ENCODE measurements at places on chromosomes 7 and 10.

GRCh38 chr10:31704195-31704594, 224.4 kb downstream of the ARHGAP12 start:
- DNase-seq = no peak

GRCh38 chr7:135430626-135431025, 79.3 kb downstream of the CNOT4 start:
- DNase-seq = no peak

DNA sequence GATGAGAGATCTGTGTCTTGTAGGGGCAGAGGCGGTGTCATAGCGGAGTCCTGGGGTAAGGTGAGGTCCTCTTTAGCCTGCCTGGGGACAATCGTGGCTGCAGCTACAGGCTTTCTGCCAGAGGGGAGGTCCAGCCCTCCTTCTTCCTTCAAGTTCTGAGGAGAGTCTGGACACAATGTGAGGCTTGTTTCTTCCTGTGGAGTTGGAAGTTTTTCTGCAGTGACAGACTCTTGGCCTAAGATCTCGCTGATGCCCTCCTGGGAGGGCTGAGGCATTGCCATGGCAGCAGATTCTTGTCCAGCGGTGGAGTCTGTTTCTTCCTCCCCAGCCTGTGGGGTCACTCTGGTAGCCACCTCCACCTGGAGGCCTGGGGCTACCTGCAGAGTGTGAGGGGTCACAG, 4.4 kb downstream of the NACAD start:
- no peak for DNase-seq

DNA sequence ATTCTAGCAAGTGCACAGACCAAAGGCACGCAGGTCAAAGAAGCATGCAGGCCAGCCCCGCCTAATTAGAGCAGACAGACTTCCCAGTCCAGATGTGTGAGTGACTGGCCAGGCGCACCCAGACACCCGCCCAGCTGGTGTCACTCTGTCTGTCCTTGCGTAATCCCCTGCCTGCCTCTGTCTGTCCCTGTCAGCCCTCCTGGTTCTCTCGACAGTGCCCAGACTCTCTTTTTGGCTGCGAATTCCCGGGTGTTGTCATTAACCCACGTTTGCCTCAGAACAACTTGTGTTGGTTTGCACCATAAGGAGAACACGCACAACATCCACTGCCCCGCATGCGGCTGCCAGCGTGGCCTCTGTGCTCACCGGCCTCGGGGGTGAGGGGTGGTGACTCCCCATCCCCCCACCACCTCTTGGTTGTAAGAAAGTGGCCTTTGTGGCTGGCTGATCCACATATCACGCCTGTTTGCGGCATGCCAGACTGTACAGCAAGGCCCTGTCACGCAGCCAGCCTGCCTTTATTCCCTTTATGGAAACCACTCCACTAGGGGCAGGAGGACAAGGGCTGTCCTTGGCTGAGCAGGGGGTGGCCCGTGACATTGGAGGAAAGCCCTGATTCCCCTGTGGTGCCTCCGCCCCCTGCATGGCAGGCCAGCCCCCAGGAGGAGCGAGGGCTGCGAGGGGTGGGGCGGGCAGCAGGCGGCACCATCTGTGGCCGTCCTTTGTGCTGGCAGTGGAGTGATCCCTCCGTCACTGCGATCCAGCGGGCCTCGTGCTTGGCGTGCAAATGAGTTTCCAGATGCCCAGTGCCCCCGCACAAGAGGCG, 72.8 kb upstream of the PPIF start:
- DNase-seq = no peak

GRCh38 chr7:149887311-149887710, 13.5 kb downstream of the ATP6V0E2 start:
- no peak for DNase-seq

GRCh38 chr10:94085766-94086437, 92.2 kb downstream of the PLCE1 start:
- no peak for DNase-seq

DNA sequence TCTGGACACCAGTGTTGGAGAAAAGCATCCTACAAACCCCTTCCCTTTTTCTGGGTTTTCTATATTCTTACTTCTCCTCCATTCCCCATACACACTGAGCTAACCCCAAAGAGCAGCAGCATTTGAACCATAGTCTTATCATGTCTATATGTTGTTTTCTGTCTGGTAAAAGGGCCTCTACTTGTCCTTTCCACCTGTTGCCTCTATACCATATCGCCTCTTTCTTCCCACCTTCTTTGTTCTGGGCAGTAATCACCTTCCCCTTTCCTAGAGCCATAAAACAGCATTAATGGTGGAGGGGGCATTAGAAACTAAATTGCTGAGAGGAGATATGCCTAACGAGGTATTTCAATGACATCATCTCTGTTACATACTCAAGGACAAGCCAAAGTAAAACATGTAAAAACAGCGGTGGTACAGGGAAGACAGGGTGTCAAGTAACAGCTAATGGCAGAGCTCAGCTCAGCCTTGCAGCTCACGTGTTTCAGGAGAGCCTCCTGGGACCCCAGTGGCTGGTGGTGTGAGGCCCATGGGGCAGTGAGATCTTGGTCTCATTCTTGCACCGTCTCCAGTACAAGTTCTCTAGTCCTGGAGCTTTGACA, 20.6 kb downstream of the NPY start:
- no peak for DNase-seq

- DNase-seq = no peak
These were observed 629.0 kb upstream of the MBL2 start for GRCh38 chr10:53401536-53401935.

GRCh38 chr7:94133460-94133859, 129.3 kb upstream of the BET1 start:
- no peak for DNase-seq

GRCh38 chr7:102119925-102120324, 166.7 kb upstream of the SH2B2 start:
- DNase-seq = no peak

GRCh38 chr7:25250386-25250785, 22.1 kb upstream of the NPVF start:
- DNase-seq = no peak

- no peak for DNase-seq
These were observed 202.0 kb downstream of the MAD1L1 start for GRCh38 chr7:2030475-2031450.

DNA sequence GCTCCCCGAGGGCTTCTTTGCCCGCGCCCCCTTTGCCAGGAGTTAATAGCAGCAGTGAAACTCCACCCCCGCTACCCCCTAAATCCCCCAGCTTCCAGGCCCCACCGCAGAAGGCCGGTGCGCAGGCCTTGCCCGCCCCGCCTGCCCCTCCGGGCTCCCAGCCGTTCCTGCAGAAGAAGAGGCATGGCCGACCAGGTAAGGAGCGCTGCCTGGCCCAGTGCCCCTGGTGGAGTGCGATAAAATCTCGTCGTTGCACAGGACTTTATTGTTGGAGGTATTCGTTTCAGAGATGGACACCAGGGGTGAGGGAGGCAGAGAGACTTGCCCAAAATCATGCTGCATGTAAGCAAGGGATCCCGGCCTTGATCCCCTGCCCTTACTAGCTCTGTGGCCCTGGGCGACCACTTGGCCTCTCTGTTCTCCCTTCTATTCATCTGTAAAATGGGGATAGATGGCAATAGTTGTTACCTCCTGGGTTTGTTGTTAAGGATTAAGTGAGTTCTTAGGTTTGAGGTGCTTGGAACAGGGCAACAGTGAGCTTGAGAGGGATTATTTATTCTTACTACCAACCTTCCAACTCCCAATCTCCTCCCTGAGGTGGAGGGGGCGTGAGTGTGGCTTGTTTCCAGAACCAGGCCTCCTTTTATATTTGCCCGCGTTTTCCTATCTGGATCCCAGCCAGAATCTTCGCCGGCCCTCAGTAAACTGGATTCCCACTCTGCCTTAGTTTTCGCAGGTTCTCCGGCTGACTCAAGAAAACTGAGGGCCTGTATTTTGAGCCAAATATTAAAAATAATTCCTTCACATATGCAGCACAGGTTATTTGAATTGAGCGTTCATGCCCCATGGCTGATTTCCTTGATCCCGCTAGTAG, 78.3 kb downstream of the WIPF3 start:
- DNase-seq = no peak

- DNase-seq = no peak
These were observed 68.3 kb downstream of the MINDY3 start for GRCh38 chr10:15791816-15792524.

DNA sequence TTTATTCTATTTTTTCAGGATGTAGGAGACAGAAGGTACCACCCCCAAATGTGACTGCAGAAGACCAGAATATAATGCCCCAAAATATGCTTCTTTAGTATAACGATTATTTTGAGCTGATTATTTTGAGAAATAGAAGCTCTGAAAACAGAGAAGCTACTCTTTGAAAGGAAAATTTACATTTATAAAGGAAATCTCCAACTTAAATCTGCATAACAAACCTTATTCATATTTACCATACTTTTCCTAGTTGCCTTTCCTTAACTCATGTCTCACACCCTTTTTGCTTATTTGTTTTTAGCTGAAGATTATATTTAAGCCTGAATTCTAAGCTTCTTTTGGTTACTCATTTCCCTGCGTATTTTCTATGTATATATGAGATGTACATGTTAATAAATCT, 127.1 kb upstream of the THSD7A start:
- no peak for DNase-seq

DNA sequence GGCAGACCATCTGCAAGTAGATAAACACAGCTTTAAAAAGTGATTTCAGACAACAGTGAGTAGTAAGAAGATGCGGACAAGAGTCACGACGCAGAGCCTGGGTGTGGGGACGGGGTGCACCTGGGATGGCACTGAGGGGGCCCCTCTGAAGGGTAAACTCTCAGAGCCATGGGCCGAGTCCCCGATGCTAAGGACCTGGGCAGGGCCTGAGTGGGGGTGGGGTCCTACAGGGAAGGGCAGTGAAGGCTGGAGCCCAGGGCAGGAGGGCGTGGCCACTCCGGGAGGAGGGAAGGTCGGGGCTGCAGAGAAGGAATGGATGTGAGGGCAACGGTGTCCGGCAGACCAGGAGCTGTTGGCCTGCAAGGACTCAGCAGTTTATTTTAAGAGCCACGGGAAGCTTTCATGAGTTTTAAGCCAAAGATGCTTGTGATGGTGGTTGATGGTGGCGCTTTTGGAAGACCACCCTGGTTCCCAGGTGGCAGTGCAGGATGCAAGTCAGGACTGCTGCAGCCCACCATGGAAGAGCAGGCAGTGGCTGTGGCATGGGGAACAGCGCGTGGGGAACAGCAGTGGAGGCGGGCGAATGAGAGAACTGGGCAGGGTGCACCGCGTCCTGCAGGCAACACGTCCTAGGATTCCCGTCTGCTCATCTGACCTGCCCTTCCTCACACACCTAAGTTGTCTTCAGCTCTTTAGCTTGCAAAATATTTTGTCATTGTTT, 296.8 kb downstream of the DNAJB6 start:
- DNase-seq = no peak

DNA sequence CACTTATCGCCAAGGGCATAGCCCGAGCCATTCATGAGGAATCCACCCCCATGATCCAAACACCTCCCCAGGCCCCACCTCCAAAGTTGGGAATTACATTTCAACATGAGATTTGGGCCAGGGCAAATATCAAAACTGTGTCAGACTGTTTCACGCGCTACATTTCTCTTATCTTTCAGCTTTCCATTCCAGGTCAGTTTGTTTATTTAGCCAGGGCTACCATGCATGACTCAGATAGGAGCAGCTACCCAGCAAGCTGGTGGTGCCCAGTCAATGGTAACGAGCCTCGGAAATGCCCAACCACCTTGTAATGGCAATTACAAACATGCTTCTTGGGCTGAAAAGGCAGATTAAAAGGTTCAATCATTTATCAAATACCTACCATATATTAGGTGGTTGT, 43.6 kb upstream of the BAMBI start:
- no peak for DNase-seq

- DNase-seq = no peak
These were observed 45.3 kb downstream of the TACC2 start for GRCh38 chr10:122034149-122034756.

GRCh38 chr10:3100093-3100792, 32.9 kb downstream of the PFKP start:
- no peak for DNase-seq

- DNase-seq = peak; percentile 43
These were observed 178.5 kb downstream of the NRP1 start for GRCh38 chr10:33155720-33156638.

GRCh38 chr7:134727711-134728110, 51.7 kb upstream of the CALD1 start:
- DNase-seq = no peak

Measured in stimulated activated CD4-positive, alpha-beta T cell treated with anti-CD3 and anti-CD28 coated beads, TNF-alpha, amount 100 ng/mL, for 4 hours (primary cell).